Cerebellar cortex (tissue), 1 donor: ENCODE measurements at places on chromosomes 3 and 15.

- DNase-seq = no peak
These were observed 30.8 kb downstream of the MAP4 start for GRCh38 chr3:47985381-47985780.

- no peak for DNase-seq
These were observed 146.1 kb downstream of the MEX3B start for GRCh38 chr15:81899730-81900129.

DNA sequence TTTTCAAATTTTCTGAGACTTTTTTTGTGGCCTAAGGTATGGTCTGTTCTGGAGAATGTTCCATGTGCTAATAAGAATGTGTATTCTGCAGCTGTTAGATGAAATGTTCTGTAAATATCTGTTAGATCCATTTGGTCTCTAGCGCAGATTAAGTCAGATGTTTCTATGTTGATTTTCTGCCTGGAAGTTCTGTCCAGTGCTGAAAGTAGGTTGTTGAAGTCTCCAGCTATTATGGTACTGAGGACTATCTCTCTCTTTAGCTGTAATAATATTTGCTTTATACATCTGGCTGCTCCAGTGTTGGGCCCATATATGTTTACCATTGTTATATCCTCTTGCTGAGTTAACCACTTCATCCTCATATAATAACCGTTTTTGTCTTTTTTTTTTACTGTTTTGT is 13.2 kb upstream of the TUBGCP5 start:
- no peak for DNase-seq

DNA sequence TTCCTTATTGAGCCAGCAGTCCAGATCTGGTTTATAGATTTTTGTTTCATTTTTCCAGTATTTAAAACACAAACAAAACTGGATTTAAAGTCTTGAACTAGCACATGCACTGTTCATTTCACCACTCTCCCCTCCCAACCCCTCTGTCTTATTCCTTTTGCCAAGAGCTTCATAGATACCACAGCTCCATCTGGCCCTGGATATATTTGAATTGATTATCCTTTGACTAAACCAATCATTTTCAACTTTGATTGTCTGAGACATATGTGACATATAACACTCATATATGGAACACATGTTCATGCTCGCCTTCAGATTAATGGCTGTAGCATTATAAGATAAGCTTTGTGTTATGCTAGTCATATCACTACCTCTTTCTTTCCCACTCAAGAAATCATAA is 376.6 kb upstream of the NAALADL2 start:
- no peak for DNase-seq

DNA sequence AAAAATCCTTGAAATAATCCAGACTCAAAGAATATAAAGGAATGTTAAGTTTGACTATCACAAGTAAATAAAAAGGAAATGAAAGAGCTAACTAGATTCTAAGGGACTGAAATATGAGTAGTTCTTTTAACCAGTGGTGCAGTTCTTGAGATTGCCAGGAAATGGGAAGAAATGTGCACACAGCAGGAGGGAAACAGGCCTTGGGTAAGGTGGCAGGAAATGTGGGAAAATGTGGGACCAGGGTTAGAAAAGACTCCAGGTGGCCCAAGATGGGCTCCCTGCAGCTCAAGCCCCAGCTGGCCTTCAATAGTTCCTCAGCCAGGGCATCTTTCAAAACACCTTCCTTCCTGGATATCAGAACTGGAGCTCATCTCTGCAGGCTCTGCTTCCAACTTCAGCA is 181.3 kb downstream of the ISL2 start:
- DNase-seq = no peak

GRCh38 chr3:193573403-193574191 is 18.9 kb upstream of the ATP13A4 start:
- DNase-seq = no peak
